ENCODE measurements at places on chromosomes 7 and 10. TPM values are rescaled to one million over a fixed set of nuclear protein-coding genes. Genes with fewer than 3 reads are reported as not detected.

SNCG gene
- 15.0 TPM for total RNA-seq

KAT6B gene
- 29.8 TPM for total RNA-seq

OR2A42 gene
- not detected for total RNA-seq

DNA sequence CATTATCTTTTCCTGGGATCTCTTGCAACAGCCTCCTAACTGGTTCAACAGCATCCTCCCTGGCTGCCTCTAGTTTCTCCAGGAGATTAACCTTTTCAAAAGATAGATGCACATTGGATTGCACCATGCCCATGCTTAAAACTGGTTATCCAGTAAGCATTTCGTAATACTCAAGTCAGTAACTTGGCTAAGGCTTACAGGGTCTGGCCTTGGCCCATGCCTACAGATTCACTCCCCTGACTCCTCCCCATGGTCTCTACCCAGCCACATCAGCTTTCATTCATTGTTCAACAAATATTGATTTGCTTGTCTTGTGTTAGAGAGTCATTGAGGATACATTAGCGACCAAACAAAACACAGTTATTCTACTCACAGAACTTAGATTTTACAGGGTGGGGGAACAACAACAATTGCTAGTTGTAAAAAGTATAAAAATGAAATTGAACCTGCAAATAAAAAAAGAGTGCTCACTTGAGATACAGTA is 1.8 kb upstream of the KIF20B start:
- no peak for DNase-seq

APBB1IP gene
- 50.0 TPM for total RNA-seq

GRCh38 chr7:125363873-125364272 is 434.2 kb upstream of the POT1 start:
- no peak for DNase-seq

DNA sequence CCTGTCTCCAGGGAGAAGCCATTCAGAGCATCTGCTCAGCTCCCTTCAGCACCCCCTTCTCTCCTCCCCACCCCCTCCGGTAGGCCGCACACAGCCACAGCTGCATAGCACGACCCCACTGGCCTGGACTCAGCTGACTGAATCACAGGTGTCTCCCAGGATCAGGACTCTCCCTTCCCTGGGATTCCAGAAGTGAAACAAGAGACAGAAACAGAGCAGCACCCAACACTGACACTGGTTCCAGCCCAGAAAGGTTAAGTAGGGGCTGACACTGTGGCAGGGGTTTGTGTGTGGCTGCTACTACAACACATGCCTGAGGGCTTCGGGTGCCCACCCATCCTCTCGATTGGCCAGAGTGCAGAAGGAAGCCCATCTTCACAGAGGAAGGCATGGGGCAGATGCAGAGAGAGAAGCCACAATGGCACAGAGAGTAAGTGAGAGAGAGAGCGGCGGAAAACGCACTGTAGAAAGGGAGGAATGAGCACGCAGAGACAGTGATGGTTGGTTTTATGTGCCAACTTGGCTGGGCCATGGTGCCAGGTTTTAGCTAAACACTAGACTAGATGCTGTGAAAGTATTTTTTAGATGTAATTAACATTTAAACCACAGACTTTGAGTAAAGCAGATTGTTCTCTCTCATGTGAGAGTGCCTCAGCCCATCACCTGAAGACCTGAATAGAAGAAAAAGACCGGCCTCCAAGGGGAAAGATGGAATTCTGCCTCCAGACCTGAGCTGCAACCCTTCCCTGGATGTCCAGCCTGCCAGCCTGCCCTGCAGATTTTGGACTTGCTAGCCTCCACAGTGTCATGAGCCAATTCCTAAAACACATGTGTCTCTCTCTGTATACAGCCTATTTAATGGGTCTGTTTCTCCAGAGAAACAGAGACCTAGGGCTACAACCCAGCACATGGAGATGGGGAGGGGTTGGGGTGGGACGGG is 107.5 kb downstream of the GRB10 start:
- DNase-seq: no peak

DNA sequence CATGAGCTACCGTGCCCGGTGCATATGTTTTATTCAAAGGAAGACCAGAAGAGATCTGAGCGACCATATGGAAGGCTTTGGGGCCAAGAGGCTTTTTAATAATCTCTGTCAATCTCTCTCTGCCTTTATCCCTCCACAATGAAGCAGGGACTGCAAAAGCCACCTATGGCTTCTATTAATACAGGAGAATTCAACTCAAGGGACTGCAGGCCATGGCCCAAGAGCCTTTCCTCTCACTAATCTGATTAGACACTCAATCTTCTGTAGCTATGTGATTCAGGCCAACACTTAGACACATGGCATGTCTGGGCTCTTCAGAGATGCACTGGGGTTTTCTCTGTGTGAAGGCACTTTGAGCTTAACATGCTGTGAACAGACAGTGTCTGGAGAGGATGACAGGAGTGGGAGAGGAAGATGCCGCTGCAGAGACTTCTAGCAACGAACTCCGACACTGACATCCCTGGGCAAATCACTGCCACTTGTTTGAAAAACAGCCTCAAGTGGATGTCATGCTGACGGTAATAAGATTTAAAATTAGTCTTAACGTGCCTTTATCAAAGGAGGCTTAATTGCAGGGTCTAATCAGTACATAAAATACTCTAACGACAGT is 114.4 kb upstream of the AOAH start:
- no peak for DNase-seq

ADRA2A gene
- total RNA-seq: 2.8 TPM

SEMA3E gene
- total RNA-seq: 4.1 TPM

- DNase-seq: no peak
These were observed 165.8 kb upstream of the KLF14 start for GRCh38 chr7:130899638-130900401.

OR2A12 gene
- total RNA-seq: not detected

IQUB gene
- 1.3 TPM for total RNA-seq

- peak; percentile 60 for DNase-seq
These were observed 141.0 kb downstream of the MACC1 start for GRCh38 chr7:20075992-20076820.

- DNase-seq: no peak
These were observed 331.1 kb upstream of the MTPN start for GRCh38 chr7:136308230-136308629.

LIPF gene
- not detected for total RNA-seq

DNA sequence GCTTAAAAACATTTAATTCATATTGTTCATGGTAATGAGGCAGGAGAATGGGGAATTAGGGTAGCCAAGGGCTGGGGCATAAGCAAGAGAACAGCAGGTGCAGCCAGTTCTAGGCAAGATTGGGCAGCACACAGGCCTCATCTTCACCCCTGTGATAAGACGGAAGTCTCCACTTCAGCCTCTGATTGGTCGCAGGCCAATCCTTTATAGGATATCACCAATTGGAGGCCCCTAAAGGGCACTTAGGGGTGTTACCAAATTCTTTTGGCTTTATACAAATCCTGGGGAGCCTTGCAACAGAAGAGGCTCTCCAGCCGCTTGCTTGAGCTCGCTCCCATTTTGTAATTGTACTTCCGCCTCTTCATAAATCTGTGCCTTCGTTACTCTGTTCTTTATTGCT is 231.1 kb downstream of the REEP3 start:
- no peak for DNase-seq

DNA sequence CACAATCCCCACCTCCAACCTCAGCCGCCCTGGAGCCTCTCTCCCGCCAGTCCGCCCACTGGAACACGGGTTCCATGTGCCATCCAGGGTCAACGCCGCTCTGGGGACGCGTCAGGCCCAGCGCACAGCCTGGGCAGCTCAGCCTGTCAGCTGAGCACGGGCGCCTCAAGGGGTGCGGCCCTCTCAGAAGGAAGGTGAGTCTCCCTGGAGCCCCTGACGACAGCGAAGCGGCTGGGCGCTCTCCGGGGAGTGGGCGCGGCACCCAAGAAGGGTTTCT is 1.2 kb upstream of the SLC18A3 start:
- DNase-seq: no peak

GRCh38 chr10:113158183-113158582 is 208.1 kb downstream of the TCF7L2 start:
- no peak for DNase-seq

RPS24 gene
- total RNA-seq: 1,263 TPM

DNA sequence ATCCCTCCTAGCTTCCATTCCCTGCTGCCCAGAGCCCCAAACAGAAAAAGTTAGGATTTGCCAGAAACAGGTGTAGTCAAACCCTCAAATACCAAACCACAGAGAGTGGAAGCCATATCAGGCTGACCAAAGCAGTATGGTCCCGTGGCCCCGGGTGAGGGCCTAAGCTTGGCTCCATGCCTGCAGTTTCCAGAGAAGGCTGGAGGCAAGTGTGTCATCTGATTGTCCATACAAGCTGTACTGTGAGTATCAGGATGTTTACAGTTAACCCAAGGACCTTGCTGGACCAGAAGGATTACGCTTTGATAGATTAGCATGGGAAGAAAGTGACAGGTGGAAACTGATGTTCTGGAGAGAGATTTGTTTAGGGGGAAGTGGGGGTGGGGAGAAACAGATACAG is 96.3 kb downstream of the PRKAG2 start:
- peak; percentile 18 for DNase-seq

DNA sequence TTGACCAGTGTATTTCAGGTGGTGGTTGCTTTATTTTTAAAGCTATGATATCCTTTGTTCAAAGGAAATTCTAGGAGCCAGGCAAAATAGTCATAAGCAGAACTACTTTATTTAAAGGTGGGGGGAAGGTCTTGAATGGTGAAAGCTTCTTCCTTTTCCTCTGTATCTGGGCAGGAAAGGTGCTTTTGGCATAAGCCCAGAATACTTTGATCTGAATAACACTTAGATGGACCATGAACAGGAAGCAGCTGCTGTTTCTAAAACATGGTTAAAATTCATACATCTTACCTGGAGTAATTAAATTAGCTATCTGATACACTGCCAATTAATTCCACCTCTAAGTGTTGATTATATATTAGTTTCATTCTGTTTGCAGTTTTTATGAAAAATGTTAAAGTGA is 13.3 kb downstream of the ZNF804B start:
- DNase-seq: no peak

HTR5A gene
- not detected for total RNA-seq

GRCh38 chr7:155705623-155706360 is 61.3 kb downstream of the RBM33 start:
- DNase-seq: no peak

SPDYE16 gene
- total RNA-seq: 0.26 TPM

ASAH2B gene
- total RNA-seq: 4.0 TPM

HYAL4 gene
- not detected for total RNA-seq

- DNase-seq: no peak
These were observed 56.0 kb upstream of the ARHGAP21 start for GRCh38 chr10:24779737-24780136.

UNCX gene
- total RNA-seq: not detected

- peak; percentile 69 for DNase-seq
These were observed 1.2 kb downstream of the PPP1R9A start for GRCh38 chr7:94908323-94909178.

GRCh38 chr10:114819322-114819721 is 2.3 kb upstream of the FHIP2A start:
- DNase-seq: no peak

DNA sequence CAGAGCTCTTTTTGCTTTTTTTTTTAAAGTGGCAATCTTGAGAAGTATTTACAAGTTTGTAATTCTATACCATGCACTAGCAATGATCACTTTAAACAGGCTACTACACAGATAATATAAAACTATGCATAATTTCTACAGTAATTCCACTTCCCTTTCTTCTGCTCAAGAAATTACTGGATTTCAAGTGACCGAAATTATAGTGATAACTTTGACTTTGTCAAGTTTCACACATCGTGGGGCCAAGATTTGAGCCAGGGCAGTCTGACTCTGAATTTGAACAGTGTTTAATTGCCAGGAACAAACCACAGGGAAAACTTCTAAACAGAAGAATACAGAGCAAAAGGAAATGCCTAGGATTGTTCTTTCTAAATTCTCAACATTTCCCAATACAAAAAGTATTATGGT is 288.3 kb upstream of the MKLN1 start:
- no peak for DNase-seq

GRCh38 chr7:137895301-137896221 is 48.8 kb upstream of the DGKI start:
- DNase-seq: no peak

DNA sequence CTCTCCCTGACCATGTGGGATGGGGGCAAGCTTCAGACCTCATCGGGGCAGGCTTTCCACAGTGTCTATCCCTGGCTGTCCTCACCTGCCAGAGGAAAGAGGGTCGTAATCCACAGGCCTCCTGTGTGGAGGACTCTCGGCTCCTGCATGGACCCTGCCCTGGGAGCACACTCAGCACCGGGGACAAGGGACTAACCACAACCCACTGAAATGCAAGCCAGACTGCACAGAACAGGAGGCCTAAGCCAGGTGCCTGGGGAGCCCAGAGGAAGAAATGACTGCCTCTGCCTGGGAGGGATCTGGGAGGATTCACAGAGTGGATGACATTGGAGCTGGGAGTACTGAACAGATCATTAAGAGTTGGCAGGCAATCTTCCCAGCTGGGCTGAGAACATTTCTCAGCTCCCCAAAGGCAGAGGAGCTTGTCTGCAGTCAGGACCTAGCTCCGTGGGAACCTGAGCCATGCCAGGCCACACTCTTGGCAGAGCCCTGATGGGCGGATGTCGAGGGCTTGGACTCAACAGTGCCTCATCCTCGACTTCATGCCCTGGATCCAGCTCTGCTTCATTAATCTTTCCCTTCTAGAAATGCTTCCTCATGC is 213.4 kb downstream of the USP6NL start:
- no peak for DNase-seq

- DNase-seq: no peak
These were observed 43.4 kb upstream of the C1GALT1 start for GRCh38 chr7:7138897-7139296.

GRCh38 chr10:91709394-91709798 is 76.5 kb upstream of the PPP1R3C start:
- DNase-seq: no peak

ATG9B gene
- total RNA-seq: 0.70 TPM

GRCh38 chr7:81873559-81873958 is 103.7 kb upstream of the HGF start:
- peak; percentile 8 for DNase-seq

PILRA gene
- 52.3 TPM for total RNA-seq

GRCh38 chr7:136039577-136040345 is 62.6 kb upstream of the MTPN start:
- DNase-seq: no peak

BMPER gene
- total RNA-seq: 7.7 TPM

GRCh38 chr7:103418241-103418640 is 27.8 kb downstream of the SLC26A5 start:
- DNase-seq: no peak

ELFN1 gene
- 1.6 TPM for total RNA-seq

Measured in left lung (tissue), 14 donors.